Left ventricle myocardium inferior (tissue), 1 donor: ENCODE measurements at places on chromosomes 2 and 18. TPM values are rescaled to one million over a fixed set of nuclear protein-coding genes. Genes with fewer than 3 reads are reported as not detected.

MYO3B gene
- total RNA-seq, result 0.05 TPM

- DNase-seq, result no peak
Observed at GRCh38 chr18:37445368-37445767, 120.2 kb downstream of the CELF4 start.

GRCh38 chr18:64416990-64417389 is 268.1 kb upstream of the LINC00305 start:
- DNase-seq, result no peak

KCNS3 gene
- 4.0 TPM for total RNA-seq

GRCh38 chr2:164126960-164127660 is 391.3 kb upstream of the FIGN start:
- no peak for DNase-seq

DNA sequence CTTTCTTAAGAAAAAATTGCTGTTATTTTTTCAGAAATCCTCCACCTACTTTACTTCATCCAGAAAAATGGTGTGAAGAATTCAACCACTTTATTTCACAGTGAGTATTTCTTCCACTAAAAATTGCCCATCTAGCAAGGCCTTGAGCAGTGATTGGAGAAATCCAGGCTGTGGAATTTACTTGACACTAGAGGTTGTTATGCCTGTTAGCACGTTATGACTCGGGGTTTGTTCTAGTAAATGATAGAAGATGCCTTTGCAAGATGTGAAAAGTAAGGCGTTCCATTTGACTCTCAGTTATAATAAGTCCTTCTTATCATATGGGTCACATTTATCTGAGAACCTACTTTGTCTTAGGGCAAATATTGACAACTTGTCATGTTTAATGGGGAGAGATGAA is 157.4 kb downstream of the MYO3B start:
- no peak for DNase-seq
